ENCODE measurements at places on chromosomes 7 and 10.

DNA sequence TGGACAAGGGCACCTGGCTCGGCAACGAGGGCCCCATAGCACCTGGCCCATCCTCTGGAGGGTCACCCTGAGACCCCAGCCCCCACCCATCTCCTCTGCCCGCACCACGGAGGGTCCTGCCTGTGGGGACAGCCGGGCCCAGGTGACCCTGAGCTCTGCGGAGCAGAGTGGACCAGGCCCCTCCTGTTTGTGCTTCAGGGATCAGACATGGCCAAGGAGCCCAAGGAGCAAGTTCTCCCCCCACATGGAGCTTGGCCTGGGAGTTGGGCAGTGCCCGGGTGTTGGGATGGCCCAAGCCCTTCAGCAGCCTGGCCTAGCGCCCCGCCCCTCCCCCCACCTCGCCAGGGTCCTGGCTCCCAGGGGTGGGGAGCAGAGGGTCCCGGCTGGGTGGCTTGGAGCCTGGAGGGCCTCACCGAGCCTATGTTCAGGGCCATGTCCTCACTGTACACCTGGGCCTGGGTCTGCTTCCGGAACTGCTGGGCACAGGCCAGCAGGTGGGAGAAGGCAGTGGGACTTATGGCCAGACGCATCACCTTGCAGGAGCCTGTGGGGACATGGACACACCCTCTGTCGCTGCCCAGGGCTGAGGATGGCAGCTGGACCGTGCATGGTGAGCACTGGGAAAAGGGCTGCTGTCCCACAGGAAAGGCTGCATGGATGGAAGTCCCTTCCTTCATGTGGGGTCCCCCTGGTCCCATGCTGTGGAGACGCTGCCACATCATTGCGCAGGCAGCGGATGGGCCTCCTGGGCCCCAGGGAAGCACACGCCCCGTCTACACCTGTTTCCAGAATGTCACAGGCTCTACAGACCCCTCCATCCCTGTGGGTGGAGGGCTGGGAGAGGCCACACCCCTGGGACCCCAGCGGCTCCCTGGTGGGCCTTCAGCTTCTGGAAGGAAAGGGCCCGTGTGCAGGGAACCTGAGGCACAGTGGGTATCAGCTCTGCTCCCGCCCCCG, 49.2 kb upstream of the NKX6-2 start:
- DNase-seq = no peak

GRCh38 chr7:78020874-78021249, 222.3 kb downstream of the PHTF2 start:
- DNase-seq = no peak

- no peak for DNase-seq
Observed at GRCh38 chr7:120169996-120170783, 102.8 kb upstream of the KCND2 start.

DNA sequence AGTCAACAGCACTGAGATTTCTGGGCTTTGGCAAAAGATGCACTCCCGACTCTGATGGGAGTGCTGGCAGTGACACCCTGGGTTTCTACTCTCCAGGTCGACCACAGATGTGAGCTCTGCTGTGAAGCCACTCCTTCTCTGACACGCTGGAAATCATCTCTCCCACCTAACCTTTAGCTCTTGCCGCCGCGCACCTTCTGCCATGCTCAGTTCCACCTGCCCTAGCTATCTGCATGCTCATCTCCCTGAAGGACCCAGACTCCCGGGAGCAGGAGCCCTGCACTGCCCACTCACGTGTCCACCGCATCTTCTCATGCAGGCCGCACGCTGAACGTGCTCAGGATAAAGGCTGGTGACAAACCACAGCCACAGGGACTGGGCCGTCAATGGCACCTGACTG, 174.8 kb downstream of the TNS3 start:
- no peak for DNase-seq

- DNase-seq = no peak
Observed at GRCh38 chr10:72794260-72794659, 99.3 kb upstream of the OIT3 start.

- DNase-seq = no peak
Observed at GRCh38 chr7:142943706-142944268, 4.5 kb downstream of the LLCFC1 start.

DNA sequence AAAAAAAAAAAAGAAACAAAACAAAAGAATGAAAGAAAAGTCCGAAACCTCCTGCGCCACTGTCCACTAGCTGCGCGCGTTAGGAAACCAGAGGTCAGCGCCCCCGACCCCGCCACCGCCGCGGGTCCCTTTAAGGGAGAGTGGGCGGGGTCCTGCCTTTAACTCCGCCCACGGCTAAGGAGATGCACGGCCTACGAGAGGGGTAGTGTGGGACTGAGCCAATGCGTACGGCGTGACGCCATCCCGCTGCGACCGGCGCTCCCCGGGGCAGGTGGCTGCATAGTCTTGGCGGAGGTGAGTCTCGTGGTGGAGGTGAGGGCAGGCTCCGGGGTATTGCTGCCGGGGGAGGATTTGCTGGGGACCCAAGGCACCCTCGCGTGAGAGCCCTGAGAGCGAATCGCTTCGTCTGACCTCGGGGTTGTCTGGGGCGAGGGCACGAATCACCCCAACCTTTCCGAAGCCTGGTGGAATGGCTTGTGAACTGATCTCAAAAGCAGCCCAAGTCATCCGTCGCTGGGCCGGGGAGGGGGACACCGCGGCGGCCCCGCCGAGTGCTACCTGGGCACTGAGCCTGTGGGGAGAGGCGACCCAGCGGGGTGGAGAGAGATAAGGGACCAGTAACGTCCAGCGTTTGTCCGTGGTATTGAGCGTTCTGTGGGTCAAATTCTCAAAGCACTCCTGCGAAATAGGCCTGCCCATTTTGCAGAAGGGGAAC, at the start of gene MRPS17:
MRPS17 (plus strand) TSS at position 241 of the 715 bp plus-strand sequence. CDS start 1,319 bp downstream, outside the sequence.
- DNase-seq = peak; percentile 88

GRCh38 chr7:139687980-139688632, 89.7 kb downstream of the HIPK2 start:
- DNase-seq = no peak

- no peak for DNase-seq
Observed at GRCh38 chr10:11895598-11895997, 72.4 kb downstream of the PROSER2 start.

DNA sequence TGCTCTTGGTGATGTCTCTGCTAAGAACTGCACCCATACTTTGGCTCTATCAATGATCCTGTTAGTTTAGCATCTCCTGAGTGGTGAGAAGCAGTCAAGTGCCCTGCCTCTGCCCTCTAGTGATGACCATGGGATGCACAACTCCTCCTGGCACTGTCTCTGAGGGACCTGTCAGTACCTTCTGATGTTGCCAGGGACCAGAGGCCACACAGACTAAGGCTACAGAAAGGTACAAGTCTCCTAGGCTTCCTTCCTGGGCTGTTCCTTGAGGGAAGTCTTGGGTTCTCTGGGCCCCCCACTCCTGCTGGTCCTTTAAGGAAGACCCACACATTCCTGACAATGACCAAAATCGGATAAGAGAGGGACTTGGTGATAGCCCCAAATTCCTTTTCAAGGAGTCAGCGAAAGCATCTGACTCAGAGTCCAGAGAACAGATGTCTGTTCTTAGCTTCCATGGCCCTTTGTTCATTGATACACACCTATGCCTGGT, 15.3 kb downstream of the NKX2-3 start:
- DNase-seq = no peak

DNA sequence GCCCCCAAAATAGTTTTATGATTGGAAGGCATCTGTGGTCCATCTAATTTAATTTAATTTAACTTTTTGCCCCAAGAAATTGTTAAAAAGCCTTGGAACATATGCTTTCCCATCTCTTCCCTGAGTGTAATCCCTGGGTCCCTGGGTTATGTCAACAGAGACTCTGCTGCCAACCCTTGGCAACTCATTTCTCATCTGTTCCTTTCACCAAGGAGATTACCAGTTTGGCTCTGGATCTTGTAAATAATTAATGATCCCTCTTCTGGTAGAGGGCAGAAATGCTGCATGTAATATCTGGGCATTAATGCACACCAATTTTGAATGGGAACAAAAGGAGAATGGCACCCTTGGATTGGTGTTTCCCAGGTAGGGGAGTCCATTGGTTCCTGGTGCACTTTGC, 514.2 kb downstream of the CCSER2 start:
- no peak for DNase-seq

- no peak for DNase-seq
Observed at GRCh38 chr7:128841171-128841690, 11.0 kb downstream of the FLNC start.

DNA sequence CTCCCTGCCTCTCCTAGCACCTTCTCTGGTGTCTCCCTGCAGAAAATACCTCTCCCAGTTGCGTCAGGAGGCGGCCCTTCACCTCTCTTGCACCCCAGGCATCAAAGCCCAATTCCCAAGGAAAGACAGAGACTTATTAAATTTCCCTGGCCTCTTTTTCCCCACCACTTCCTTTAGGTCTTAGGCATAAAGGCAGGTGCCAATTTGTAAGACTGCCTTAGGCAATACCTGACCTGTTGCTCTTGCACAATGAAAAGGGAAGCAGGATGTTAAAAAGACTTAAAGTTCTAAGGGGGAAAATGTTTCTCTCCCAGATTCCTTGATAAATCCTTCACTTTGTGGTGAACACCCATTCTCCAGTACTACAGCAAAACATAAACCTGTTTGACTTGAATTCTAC, 186.7 kb downstream of the SLC25A13 start:
- no peak for DNase-seq

- no peak for DNase-seq
Observed at GRCh38 chr10:71598621-71599055, 120.9 kb downstream of the C10orf105 start.

DNA sequence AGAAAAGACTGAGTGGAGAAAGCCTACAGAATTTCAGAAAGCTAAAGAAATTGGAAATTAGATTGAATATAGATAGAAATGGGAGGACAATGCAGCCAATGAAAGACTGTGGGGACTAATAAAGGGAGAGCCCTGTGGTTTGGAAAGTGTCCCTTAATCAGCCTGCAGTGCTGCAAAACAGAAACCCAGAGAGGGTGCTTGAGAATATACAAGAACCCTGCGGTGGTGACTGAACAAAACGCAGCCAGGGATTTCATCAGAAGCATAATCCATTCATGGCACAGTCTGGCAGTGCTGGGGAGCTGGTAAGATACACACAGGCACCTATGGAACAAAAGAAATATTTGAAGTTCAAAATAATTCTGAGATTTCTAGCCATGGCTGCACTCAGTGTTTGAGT, 19.1 kb downstream of the CEP41 start:
- no peak for DNase-seq

GRCh38 chr10:103123282-103124024, 69.6 kb downstream of the NT5C2 start:
- no peak for DNase-seq

DNA sequence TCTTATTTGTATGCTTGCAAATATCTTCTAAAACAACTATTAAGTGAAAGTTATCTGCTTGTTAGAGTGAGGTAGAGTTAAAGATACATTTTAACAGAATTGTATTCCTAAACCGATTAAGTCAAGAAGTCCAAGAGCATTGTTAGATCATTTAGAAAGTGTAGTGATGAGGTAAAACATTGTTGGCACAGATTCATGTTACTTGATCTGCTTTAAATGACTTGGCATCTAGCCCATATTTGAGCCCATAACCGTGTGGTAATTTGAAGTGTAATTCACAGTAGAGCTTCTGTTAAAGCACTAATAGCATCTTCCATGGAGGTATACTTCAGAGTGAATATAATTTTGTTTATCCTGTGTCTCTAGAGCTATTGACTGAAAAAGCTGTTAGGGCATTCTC, 62.1 kb downstream of the PTEN start:
- no peak for DNase-seq

GRCh38 chr10:58384095-58384494, 1.1 kb upstream of the TFAM start:
- DNase-seq = no peak

- DNase-seq = peak; percentile 34
Observed at GRCh38 chr10:43200538-43201390, 62.5 kb downstream of the CSGALNACT2 start.

DNA sequence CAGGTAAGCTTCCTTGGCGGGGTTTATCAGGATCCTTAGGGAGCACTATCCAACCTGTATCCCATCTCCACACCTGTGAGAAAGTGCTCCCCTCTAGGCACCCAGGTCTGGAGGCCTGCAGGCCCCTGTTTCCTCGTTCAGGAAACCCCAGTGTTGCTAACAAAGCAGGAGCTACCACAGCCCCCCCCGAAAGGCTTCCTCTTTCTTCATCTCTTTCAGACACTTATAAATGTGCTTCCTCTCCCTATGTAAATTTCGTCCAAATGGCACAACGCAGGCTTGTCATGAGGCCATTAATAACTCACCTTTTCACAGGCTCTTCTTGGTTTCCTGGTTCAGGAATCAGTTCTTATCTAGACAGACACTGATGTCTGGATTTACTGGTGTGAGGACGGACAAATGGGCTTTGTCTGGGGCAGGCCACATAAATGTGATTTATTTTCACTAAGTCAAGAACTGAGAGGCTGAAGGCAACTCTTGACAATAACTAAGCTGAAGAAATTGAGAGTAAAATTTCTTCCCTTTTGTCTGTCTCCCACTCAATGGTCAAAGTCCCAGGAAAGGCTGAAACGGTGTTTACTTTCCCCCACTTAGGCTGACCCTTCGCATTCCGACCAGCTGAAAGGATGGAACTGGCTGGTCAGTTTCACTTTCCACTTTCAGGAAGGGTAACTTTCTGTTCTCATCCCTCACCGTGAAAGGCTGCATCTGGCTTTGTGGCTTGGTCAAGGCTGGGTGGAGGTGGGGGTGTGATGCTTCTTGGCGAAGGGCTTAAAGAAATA, 46.8 kb downstream of the PIK3AP1 start:
- DNase-seq = no peak

- DNase-seq = no peak
Observed at GRCh38 chr7:150373049-150373801, 4.6 kb downstream of the REPIN1 start.

- no peak for DNase-seq
Observed at GRCh38 chr7:132541656-132542055, 34.6 kb downstream of the PLXNA4 start.
